Right renal pelvis (tissue), 4 donors: ENCODE measurements at places on chromosomes 4 and X.

DNA sequence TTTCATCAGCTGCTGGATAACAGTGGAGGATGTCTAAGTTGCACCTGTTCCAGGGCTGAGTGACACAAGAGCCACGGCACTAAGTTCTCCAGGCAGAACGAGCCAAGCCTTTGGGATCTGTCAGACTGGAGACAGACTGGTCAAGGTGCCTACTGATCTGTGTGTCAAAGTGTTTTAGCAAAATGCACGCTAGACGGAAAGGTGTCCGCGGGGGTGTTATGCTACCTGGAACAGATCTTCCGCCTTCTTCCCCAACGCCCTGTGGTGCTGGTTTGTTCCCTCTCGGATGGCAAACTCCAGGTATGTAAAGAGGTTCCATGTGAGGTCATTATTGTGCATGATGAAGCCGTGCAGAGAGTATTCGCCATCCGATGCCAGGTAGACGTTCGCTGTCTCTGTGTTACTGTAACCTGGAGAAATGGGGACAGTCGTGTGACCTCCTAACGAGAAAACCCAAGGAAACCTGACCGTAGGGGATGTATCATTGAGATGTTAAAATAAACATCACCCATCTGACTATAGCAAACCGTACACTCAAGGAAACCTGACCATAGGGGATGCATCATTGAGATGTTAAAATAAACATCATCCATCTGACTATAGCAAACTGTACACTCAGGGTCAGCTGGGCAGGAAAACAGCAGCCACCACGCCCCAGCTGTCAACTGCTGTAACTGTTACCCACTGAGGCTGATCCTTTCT is 29.7 kb upstream of the SLC25A6 start:
- no peak for DNase-seq

GRCh38 chr4:177638871-177639270 is 196.6 kb upstream of the AGA start:
- DNase-seq = no peak

DNA sequence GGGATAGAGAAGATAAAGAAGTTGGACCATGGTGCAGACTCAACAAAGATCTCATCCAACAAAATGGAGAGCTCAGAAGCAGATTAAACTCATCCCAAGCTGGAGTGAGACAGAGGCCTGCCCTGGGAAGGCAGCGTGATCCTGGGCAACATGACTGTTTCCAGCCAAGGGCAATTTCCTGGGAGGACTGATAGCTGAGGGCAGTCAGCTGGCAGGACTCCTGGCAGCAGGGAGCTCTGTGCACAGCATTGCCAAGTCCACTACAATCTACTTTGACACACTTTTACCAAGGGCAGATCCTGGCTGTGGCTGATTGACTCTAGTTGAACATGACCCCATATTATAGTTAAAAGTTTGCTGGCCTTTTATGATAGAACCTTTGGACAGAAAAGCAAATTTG is 357.3 kb upstream of the RASGEF1B start:
- DNase-seq = no peak

- DNase-seq = no peak
Observed at GRCh38 chrX:50711907-50712306, 102.1 kb downstream of the SHROOM4 start.

DNA sequence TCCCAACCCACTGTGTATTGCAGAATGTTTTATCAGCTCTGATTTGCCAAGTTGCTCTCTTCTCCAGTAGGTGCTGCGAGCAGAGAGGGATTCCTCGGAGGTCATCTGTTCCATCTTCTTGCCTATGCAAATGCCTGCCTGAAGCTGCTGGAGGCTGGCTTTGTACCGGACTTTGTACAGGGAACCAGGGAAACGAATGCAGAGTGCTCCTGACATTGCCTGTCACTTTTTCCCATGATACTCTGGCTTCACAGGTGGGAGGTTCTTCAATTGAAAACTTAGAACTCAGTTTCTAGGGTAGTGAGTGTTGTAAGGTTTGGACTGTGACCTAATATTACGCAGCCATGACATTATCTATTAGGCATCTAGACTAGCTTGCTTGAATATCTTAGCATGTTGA is 24.9 kb downstream of the AR start:
- DNase-seq = no peak

- DNase-seq = no peak
Observed at GRCh38 chrX:72272868-72273267, 4.2 kb downstream of the RPS4X start.

- no peak for DNase-seq
Observed at GRCh38 chr4:87011340-87012034, 76.7 kb downstream of the AFF1 start.

DNA sequence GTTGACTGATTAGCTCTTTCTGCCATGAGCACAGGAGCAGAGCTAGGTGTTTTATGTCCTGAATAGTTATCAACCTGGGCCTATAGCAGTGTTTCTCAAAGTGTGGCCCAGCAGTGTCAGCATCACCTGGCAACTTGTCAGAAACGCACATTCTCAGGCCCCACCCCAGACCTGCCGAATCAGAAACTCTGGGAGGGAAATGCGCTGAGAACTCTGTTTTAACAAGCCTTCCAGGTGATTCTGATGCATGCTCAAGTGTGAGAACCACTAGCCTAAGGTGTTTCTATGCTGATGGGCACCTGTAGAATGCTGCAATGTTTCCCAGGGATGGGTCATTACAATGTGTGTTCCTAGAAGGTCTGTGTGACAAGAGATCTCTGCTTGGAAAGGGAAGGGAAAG is 257.5 kb downstream of the MID1IP1 start:
- DNase-seq = no peak

DNA sequence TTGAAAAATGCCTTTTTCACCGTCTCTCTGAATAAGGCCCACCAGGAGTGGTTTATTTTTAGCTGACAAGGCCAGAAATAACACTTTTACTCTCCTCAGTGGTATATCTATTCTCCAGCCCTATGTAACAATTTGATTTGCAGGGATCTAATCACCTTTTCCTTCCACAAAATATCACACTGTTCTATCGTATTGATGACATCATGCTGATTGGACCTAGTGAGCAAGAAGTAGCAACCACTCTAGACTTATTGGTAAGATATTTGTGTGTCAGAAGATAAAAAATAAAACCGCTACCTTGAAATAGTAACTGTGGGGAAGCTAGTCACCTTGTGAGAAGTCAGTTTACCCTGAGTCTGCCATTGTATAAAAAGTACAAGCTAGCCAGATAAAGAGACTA is 27.7 kb downstream of the AGTR2 start:
- DNase-seq = no peak

DNA sequence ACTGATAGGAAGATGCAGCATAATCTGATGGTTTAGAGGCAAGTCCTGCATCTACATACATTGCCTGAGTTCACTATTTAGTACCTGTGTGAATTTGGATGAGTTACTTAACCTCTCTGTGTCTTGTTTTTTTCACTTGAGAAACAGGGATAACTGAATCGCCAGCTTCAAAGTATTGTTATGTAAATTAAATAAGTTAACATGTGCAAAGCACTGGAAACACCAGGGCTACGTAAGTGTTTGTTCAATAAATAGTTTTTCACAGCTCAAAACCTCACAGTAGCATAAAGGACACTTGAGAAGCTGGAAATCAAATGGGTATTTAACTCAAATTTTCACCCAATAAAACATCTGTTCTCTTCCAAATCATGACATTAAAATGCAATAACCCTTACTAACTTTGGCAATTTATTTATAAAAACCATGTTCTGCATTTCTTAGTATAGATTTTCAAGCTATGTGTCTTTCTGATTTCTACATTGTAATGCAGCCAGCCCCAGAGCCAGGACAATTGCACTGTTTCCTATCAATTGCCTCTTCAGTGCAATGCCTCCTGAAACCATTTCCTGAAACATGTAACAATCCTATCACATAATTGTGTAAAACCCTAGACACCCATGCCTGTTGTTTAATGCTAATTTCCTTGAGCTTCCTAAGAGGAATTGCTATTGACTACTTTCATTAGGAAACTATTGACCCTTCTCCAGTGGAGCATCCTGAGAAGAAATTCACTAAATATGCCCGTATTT is 177.1 kb downstream of the UNC5C start:
- no peak for DNase-seq

DNA sequence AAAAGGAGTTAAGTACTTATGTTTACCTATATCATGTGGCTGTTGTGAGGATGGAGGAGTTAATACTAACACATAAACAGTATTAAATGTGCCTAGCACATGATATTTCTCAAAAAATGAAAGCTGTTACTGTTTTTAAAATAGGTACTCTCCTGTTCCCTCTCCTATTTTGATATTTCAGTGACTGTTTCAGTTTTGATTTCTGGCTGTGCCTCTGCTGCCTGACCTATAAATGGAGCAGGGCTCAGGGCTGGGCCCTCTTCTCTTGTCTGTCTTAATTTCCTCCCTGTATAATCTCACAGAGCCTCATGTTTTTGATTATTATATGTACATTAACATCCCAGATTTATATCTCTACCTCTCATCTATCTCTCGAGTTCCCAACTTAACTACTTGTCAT is 93.3 kb downstream of the UGT8 start:
- DNase-seq = no peak

DNA sequence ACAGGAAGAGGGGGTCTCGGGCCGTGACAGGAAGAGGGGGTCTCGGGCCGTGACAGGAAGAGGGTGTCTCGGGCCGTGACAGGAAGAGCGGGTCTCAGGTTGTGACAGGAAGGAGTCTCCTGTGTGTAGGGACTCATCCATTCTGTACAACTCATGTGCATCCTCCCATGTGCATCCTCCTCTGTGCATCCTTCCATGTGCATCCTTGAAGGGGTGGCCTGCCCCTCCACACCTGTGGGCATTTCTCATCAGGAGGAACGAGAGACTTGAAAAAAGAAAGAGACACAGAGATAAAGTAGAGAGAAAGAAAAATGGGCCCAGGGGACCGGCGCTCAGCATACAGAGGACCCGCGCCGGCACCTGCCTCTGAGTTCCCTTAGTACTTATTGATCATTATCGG is 30.2 kb upstream of the PLCXD1 start:
- no peak for DNase-seq

- DNase-seq = no peak
Observed at GRCh38 chrX:142446349-142446748, 241.3 kb upstream of the MAGEC2 start.

- no peak for DNase-seq
Observed at GRCh38 chrX:15274946-15275345, 5.1 kb upstream of the ASB9 start.

GRCh38 chr4:102935716-102936115 is 66.9 kb downstream of the CISD2 start:
- no peak for DNase-seq

DNA sequence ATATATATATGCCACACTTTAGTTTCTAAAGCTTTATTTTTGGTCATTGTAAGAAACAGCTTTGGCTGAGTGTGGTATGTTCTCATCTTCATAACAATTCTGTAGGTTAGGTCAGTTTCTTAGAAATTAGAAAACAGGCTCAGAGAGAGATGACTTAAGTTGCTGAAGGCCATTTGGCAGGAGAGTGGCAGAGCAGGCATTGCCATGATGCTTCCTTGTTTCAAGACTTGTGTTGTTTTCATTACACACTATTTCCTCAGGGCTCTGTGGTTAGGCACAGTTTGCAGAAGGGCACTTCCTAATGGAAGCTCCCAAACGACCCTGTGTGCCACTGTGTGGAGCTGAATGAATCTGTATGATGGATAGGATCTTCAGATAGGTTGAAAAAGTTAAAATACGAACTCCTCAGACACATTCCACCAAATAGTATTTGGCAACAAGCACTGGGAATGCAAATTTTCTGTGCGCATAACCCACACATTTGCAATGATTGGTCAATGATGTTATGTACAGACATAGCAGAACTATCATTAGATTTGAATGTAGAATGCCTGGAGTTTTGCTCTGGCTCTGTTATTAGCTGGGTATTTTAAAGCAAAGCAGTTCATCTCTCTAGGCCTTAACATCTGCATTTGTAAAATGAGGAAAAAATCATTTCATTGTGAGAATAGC is 274.3 kb upstream of the HS3ST1 start:
- DNase-seq = no peak

DNA sequence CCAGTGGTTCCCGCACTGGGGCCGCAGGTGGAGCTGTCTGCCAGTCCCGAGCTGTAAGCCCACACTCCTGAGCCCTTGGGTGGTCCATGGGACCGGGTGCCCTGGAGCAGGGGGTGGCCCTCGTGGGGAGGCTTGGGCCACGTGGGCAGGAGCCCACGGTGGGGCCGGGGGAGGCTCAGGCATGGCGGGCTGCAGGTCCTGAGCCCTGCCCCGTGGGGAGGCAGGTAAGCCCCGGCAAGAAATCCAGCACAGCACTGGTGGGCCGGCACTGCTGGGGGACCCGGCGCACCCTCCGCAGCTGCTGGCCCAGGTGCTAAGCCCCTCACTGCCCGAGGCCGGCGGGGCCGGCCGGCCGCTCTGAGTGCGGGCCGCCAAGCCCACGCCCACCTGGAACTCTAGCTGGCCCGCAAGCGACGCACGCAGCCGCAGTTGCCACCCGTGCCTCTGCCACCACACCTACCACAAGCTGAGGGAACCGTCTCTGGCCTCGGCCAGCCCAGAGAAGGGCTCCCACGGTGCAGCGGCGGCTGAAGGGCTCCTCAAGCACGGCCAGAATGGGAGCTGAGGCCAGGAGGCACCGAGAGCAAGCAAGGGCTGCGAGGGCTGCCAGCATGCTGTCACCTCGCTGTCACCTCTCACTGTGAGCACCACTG is 2.0 kb upstream of the METAP1 start:
- no peak for DNase-seq

GRCh38 chr4:83329521-83330110 is 5.0 kb downstream of the HPSE start:
- DNase-seq = no peak

DNA sequence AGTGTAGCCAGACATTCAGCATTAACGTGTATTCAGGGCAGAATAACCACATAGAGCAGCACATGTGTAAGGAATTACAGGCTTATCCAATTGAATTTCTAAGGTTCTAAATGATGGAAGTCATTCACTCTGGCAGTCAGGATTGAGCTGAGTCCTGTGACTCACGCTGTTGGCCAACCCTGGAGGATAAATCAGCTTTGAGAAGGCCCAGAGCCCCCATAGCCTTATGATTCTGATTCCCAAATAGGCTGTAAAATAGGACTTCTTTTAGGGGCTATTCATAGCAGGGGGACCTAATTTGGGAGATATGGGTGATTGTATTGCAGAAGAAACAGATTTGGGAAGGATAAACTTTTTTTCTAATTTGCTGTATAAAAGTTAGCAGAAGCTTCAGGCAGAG is 8.1 kb upstream of the HPF1 start:
- no peak for DNase-seq

DNA sequence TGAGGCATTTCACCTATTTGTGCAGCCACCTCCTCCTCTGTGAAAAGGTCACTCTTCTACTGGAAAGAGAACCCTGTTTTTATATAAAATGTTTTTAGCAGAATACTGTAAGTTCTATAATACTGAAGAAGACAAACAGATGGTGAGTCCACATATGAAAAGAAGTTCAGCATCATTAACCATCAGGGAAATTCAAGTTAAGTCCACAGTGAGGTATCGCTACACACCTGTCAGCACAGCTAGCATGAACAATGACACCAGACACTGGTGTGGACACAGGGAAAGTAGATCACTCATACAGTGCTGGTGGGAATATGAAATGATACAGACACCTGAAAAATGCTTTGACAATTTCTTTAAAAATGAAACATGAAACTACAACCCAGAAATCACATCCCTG is 133.0 kb downstream of the MAD2L1 start:
- no peak for DNase-seq
